ENCODE measurements at places on chromosomes 1 and 21.

GRCh38 chr1:30986755-30987154, 78.2 kb upstream of the SDC3 start:
- DNase-seq = no peak

DNA sequence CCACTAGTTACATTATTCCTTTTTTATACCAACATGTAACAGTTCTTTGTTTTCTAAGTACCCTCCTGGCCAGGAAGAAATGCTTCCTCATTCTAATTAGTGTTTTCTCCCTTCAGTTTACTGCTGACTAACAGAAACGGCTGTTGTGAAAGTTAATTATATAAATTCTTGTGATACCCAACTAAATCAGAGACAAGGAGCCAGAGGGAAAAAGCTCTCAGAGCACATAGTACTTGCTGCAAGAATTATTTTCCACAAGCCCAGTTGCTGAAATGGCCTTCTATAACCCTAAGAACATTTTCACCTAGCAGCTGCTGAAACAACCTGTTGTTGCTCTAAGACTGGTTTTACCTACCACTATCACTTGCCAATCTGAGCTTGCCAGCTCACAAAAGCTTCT, 82.4 kb downstream of the FAF1 start:
- DNase-seq = no peak

DNA sequence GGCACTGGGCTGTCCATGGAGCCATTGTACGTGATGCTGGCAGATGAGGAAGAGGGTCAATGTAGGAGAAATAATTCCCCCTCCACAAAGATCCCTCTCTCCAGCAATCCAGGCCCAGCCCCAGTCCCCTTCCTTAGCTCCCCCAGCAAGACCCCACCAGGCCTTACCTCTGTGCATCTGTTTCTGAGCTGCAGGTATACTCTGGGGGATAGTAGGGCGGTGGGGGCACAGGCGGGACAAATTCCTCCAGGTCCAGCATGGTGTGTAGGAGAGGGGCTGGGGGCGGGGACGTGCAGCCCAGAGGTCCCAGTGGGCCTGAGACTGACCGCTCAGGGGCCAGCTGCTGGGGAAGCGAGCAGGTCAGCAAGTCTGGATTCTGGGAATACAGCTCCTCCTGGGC, 3.7 kb downstream of the ENTREP3 start:
- no peak for DNase-seq

- DNase-seq = no peak
These were observed 71.4 kb upstream of the PAPPA2 start for GRCh38 chr1:176391621-176392020.

DNA sequence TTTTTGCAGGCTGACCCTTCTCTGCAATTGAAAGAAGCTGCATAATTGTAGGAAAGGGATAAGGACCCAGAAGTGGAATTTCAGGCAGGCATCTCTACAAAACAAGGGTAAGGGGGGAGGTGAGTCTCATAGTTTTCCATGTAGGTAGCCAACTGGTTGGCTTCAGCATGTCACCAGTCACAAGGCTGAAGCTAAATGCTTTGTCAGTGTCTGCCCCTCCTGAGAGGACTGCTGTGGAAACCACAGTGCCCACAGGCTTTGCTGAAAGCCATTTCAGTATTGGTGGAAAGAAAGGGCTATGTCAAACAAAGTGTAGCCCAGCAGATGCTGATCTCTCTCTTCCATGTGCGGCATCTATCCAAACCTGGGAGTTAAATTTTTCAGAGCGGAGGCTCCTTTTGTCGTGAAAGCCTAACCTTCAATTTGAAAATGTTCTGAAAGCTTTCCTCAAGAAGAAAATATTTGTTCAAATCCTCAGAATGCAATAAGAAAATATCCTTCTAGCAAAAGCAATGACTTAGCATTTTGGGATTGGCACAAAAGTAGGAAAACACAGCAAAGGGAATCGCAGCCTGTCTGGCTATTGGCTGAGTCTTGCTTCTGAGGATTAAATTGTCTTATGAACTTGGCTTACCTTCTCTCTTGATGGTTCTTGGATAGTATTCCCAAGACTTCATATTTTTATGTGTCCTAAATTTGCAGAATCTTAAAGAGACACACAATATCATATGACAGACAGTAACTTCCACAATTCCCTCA, 591.7 kb downstream of the PLPP3 start:
- DNase-seq = no peak

DNA sequence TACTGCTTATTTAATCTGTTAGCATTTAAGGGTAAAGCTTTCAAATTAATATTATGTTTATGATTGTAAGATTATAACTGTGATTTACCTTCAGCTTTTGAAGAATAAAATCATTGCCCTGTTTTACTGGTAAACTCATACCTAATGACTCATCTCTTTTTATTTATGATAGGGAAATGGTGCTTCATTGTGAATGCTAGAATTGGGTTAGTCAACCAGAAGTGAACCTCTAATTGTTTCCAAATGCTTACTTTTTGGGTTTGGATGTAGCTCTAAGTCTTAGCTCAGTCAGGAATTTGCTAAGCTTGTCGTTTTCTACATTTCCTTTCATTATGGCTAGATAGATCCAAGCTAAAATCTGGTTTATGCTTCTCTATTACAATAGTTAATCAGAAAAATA, 59.4 kb downstream of the SLC30A7 start:
- DNase-seq = no peak

DNA sequence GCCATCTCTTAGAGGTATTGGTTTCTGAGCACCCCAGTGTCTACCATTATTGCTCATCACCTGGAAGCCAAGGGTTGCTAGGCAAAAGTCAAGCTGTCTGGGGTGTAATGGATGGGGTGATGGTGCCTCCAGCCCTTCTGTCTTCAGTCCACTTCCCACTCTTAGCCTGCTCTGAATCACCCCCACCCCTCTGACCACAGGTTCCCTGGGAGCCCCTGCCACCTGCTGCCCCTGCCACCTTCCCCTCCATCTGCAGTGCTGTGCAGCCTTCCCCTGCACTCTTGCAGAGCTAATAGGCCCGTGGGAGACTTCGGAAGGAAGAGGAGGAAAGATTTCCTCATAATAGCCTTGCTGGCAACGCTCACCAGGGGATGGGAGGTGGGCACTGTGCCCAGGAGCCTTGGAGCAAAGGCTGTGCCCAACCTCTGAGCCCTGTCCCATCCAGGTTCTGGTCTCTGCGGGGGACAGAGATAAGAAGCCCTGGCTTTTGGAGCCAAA, 35.5 kb downstream of the CAPN2 start:
- DNase-seq = no peak

DNA sequence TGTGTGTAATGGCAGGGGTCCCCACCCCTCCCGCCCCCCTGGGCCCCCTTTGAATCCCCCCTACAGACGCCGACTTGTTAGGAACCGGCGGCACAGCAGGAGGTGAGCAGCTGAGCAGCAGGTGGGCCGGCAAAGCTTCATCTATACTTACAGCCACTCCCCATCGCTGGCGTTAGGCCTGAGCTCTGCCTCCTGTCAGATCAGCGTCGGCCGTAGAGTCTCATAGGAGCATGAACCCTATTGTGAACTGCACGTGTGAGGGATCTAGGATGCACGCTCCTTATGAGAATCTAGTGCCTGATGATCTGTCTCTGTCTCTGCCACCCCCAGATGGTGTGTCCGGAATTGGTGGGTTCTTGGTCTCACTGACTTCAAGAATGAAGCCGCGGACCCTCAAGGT, 14.9 kb upstream of the VPS26C start:
- no peak for DNase-seq

- DNase-seq = no peak
These were observed 674 bp downstream of the PPFIA4 start for GRCh38 chr1:203026666-203027663.

GRCh38 chr1:47481936-47482335, 44.1 kb downstream of the FOXD2 start:
- DNase-seq = no peak

DNA sequence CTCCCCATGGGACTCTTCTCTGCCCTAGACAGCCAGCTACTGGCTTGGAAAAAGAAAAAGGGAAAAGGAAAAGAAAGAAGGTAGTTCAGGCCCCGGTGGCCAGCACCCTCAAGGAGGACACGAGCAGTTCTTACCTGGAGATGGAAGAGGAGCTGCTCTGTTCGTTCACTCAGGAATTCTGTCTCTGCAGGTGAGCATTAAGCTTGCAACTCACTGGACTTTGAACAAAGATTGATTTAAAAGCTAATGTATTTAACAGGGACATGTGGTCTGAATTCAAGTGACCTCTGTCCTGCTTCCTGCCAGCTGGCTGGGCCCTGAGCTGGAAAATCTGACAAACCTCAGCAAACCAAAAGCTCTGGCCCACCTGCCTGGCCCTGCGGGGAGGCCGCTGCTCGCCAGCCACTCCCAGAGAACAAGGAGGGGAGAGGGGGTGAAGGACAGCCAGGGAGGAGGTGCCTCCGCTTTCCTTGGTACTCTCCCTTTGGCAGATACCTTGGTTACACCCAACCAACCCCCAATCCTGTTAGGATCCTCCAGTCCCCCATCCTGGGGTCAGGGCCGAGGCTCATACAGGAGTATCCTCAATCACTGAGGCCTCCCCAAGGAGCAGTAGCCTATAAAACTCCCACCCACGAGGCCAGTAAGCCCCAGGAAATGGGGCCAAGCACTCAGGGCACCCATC, at the start of gene PDZK1:
Gene PDZK1, minus strand, starts transcription at position 186 of the 685 bp plus-strand sequence. CDS start 19,347 bp downstream, outside the sequence.
- no peak for DNase-seq

DNA sequence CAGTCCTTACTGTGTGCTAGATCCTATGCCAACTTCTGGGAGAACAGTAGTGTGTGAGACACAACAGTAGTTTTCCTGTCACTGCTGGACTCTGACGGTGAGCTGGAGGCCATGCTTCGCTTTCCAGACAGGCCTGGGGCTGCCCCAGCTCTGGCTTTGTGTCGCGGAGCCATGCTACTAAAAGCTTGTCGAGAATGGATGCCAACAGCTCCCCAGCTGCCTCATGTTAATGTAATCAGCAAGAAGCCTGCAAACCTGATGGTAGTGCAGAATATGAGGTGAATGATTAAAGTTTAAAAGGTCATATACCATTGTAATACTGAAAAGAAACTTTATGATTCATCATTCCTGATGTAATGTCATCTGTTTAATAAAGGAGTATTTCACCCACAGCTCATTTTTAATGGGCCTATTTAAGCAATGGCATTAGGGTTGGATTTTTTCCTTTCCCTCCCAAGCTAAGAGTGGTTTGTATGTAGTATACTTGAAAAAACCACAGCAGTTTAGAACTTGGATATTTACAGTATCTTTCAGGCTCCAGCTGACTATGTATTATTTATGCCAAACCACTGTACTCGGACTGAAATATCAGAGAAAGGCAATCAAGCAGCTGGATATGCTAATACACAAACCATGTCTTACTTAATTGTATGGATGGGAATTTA, 343.0 kb downstream of the NUF2 start:
- no peak for DNase-seq

Measured in stimulated activated CD8-positive, alpha-beta memory T cell treated with anti-CD3 and anti-CD28 coated beads, Interleukin-12 subunit alpha, Interleukin-12 subunit beta, amount 100 ng/mL, for 1 hour (primary cell).